ENCODE measurements at places on chromosomes 6 and 20.

DNA sequence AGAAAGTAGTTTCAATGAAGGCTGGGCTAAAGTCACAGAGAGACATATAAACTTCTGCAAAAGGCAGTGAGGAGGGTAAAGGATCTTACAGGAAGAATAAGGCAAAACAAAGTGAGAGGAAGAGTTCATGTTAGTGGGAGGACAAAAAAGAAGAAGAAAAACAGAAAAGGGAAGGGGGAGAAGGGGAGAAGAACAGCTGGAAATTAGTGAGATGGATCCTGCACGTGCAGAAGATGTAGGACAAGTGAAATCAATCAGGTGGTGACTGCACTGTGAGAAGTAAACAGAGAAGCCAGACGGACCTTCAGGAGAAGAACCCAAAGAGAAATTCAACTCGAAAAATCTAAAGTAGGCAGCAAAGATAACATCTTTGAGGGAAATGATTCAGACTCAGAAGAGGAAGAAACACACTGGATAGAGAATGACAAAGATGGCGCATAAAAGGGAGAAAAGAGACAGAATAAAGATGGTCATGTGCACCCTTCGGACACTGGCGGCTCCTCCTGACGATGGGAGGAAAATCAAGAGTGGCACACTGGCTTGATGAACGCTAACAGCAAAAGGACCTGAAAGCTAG, 105.9 kb downstream of the MYB start:
- DNase-seq, result no peak

GRCh38 chr6:141103246-141103645, 1029.5 kb upstream of the GJE1 start:
- DNase-seq, result no peak

DNA sequence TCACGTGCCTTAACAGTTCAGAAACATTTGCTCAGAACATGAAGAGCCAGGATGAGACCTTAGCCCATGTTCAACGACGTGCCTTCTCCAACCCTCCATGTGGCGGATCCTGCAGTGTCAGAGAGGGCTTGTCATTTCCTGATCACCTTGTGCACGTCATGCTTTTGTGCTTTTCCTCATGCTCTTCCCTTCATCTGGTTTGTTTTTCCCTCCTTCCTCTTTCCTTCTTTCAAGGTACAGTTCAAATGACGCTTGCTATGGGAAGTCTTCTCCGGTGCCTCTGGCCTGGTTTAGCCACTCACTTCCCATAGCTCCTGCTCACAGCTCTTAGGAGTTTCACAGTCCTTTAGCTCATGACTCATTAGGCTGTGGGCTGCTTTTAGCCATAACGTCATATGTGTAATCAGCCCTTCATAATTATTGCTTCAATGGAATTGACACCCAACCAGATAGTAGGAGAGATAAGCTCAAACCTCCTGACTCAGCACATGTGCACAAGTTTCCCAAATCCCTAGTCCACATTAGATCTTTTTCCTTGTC, 102.7 kb upstream of the CNKSR3 start:
- no peak for DNase-seq

GRCh38 chr6:160437154-160437553, 89.0 kb downstream of the SLC22A3 start:
- DNase-seq, result no peak

- peak; percentile 16 for DNase-seq
These were observed 63.0 kb downstream of the HIVEP1 start for GRCh38 chr6:12075067-12075563.

- DNase-seq, result no peak
These were observed 127.4 kb downstream of the C6orf118 start for GRCh38 chr6:165181951-165182414.

- no peak for DNase-seq
These were observed 1.2 kb downstream of the VARS1 start for GRCh38 chr6:31794294-31794865.

DNA sequence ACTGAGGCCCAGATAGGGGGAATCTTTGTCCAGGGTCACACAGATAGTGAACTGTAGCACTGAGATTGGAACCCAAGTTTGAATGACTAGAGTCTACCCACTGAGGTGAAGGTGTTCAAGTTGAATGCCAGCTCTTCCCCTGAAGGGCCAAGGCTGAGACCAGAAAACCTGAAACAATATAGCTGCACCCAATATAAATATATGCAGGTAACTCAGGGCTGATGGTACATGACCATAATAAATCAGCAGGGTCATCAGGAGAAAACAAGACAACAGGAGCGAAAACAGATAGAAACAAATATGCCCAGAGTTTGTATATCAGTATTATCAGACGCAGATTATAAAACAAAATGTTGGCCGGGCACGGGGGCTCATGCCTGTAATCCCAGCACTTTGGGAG, 4.0 kb upstream of the RBCK1 start:
- DNase-seq, result no peak

- DNase-seq, result no peak
These were observed 15.5 kb upstream of the KIF25 start for GRCh38 chr6:167981916-167982462.

- no peak for DNase-seq
These were observed 251.1 kb upstream of the RAB32 start for GRCh38 chr6:146292506-146292905.

- DNase-seq, result no peak
These were observed 153.3 kb downstream of the QRSL1 start for GRCh38 chr6:106782536-106783285.

DNA sequence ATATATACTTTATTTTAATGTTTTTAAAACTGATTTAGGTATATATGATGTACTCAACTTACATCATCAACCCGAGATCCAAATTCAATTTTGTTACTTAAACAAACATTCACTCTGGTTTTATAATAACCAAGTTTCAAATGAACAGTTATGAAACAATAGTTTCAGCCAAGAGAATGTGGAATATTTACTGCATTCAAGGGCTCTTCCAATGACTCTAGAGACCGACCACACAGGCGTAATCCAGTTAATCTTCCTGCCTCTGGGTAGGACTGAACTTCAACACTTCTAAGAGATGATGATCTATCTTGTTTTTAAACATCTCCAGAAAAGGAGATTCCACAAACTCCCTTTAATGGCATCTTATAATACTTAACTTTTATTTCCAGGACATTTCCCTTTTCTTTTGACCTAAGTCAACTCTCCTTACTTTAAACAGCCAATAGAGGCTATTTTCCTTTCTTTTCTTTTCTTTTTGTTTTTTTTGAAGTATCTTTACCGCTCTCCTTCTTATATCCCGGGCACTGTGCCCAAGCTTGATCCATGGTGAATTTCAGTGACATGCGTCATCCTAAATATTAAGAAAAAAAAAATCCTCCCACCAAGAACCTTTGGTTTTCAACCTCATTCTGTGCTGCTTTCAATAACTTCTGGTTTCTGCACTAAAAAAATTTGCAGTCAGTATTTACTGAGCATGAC, 110.1 kb downstream of the KIF13A start:
- peak; percentile 93 for DNase-seq

DNA sequence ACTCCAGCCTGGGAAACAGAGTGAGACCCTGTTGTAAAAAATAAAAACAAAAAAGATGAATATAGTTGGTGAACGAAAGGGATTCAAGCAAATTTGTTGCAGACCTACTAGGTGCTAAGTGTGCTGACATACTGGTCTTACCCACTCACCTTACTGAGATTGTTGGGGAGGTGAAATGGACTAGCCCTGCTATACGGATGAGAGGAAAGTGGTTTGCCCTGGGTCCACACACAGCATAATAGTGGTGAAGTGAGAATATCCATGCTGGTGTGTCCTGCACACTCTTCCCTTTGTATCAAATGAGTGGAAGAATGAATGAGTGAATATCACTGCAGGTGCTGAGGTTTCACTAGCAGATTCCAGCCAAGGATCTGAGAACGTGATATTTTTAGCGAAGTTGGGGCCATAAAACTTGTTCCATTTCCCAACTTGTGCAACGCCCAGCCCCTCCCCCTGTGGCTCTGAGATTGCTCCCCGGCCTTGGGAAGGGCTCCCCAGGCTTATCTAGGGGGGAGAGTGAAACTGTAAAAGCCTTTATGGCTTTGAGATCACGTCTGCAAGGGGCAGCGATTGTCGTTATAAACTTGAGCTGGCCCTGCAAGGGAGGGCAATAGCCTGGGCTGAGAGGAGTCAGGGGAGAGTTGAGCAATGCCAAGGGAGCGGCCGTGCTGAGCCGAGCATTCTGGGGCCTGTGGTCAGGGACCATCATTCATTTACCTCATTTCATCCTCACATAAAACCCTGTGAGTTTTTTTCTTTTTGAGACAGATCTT, 33.2 kb upstream of the TTPAL start:
- no peak for DNase-seq

GRCh38 chr20:38084425-38084951, 50.9 kb downstream of the RPRD1B start:
- DNase-seq, result no peak

- no peak for DNase-seq
These were observed 46.7 kb upstream of the BLCAP start for GRCh38 chr20:37574199-37574890.

DNA sequence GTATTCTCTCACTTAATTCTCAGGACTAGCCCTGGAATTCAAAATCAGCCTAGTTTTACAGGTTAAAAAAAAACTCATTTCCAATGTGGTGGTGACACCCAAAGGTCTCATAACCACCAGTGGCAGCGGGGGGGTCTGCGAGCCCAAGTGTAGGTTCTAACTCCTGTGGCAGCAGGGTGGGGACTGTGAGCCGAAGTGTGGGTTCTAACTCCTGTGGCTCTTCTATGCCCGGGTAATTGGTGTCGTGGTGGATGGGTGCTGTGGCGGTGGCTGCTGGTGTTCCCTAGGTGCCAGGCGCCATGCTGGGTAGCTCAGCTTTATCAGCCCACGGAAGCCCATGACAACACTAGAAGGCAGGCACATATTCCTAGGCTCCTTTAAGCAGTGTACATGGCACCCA, 4.9 kb upstream of the ANKRD60 start:
- DNase-seq, result no peak

DNA sequence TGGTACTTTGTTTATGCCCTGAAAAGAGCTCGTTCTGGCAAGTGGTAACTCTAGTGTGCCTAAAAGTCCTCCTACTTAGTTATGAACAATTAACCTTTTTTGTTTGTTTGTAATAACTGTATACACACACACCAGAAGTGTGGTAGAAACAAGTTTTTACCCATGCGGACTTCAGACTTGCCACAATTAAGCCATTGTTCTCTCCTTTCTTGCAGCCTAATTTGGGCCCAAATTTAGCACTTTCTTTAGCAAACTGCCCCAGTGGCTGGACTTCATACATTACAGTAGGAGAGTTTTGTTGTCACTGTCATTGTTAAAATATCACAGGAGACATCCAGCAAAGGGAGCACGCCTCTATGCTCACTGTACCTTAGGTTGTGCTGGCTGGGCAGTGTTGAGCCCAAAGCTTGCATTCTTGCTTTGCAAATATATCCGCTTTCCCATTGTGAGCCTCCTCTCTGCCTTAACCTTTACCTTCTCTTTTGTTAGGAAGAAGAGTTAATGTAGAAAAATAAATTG, 53.0 kb downstream of the LRRC1 start:
- DNase-seq, result no peak

DNA sequence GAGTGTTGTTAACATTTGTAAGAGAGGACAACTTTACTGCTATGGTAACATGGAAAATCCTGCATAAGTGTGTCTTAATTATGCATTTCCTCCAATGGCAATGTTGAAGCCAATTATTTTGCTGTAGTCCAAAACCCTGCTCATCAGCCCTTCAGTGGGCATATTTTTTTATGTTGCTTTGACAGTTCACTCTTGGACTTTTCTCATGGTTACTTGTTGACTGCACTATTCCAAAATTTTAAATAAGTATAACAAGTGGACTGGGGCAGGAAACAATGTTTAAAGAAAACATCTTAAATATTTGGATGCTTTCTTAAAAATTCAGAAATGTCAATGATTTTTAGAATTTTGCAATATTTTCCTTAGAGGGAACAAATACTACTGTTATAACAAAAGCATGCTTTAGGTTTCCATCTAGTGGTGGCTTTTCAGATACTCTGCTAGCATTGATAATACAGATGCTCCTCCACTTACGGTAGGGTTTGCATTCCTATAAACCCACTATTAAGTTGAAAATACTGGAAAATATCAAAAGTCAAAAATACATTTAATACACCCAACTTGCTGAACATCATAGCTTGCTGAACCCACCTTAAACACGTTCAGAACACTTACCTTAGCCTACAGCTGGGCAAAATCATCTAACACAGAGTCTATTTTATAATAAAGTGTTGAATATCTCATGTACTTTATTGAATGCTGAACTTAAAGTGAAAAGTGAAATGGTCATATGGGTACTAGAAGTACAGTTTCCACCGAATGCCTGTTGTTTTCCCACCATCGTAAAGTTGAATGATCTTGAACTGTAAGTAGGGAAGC, 86.4 kb downstream of the ADGRG6 start:
- DNase-seq, result peak; percentile 76

DNA sequence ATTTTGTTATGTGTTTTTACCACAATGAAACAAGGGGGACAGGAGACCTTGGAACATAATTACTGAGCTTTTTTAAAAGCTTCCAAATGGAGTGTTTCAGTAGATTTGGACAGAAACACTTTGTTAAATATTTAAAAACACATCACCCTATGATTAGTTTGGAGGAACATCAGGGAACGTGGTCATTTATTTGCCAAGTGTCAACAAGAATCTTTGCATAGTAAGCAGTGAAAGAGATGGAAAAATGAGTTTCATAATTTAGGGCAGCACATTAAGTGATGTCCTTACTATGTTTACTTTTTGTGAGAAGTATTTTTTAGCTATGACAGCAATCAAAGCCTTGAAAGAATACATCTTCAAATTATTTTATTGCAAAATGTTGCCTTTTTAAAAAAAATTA, 82.6 kb downstream of the PROKR2 start:
- no peak for DNase-seq

DNA sequence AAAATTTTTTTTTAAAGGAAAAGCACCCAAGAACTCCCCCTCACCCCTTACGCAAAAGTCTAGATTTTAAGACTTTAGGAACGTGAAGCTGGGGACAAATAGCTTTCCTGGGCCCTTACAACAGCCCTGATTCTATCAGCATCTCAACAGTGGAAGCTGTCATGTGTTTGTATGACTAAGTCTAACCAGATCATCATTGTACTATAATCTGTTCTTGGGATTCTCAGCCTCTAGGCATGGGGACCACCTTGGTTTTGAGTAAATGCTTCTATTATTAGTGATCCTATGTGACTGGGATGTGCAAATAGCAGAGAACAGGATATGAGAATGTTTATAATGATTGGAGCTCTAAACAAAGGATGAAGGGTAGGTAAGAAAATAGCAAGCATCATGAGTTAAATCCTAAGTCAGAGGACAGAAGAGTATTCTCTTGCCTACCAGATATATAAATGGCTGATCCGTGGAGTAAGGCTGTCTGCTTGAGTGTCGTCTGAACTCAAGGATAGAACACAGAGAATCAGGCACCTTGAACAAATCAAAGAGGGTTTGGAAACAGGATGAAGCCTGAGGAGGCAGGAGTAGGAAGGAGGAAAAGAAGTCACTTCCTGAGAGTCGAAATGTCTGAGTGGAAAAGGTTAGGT, 105.7 kb upstream of the FAM184A start:
- no peak for DNase-seq

GRCh38 chr20:32343439-32343838, 14.7 kb upstream of the ASXL1 start:
- no peak for DNase-seq

All from muscle of leg (tissue), 16 donors.